Fibroblast of skin of right biceps (primary cell): ENCODE measurements at places on chromosomes 6 and 20.

DNA sequence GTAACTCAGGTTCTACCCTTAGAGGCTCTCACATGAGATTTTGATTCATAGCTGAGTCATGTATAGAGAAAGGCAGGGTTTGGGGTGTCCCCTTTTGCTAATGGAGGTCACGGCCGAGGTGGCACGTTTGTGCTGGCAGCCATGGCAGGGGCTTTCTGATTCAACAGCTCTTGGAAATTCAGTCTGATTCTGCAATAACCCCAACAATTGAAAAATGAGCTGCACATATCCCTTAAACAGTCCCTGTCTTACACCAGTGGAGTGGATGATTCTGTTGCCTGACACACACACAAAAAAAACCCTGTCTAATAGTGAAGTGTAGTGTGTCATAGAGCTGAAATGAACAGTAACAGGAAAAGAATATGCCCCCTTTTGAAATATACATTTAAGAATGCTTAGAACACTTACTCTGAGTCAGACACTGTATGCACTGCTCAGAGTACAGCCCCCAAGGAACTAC, 40.4 kb upstream of the ARG1 start:
- no peak for DNase-seq

- DNase-seq = no peak
Observed at GRCh38 chr6:42987533-42988451, 3.4 kb downstream of the PPP2R5D start.

GRCh38 chr6:85641522-85641896, 1.2 kb downstream of the SYNCRIP start:
- peak; percentile 10 for DNase-seq

DNA sequence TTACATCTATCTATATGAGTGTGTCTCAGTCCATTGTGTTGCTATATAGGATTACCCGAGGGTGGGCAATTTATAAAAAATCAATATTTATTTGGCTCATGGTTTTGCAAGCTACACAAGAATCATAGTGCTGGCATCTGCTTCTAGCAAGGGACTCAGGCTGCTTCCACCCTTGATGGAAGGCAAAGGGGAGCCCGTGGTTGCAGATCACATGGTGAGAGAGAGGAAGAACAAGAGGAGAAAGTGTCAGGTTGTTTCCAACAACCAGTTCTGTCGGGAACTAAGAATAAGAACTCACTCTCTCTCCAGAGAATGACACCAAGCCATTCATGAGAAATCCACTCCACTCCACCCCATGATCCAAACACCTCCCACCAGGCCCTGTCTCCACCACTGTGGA, 48.2 kb upstream of the TENT5A start:
- no peak for DNase-seq

DNA sequence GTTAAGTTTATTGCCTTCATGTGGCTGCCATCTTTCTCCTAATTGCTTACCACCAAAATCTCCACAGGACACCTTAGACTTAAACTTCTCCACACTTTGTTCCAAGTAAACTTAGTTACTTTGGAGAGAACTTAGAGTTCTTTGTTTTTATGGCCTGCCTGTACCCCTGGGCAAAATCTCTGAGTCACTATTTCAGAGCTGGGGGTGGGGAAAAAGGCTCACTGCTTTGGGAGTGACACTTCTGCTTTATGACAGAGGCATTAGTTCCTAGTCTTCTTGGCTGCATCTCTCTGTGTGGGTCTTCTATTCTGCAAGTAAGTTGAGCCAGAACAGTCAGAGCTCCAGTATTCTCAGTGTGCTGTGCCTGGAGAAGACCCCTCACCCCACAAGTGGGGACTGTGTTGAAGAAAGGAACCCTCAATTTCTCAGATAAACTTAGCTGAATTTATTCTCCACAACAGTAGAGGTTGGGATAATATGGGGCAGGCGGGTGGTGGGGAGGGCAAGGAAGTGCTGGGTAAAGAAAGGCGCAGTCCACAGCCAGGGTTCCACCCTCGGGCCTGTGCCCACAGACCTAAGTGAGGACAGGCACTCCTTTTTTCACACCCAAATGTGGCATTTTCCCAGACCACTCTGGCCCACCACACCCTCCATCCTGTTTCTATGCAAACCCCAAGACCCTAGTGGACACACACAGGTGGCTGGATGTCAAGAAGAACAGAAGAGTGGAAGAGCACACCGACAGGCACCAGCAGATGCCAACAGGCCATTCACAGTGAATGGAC, 636.6 kb upstream of the MAN1A1 start:
- no peak for DNase-seq

DNA sequence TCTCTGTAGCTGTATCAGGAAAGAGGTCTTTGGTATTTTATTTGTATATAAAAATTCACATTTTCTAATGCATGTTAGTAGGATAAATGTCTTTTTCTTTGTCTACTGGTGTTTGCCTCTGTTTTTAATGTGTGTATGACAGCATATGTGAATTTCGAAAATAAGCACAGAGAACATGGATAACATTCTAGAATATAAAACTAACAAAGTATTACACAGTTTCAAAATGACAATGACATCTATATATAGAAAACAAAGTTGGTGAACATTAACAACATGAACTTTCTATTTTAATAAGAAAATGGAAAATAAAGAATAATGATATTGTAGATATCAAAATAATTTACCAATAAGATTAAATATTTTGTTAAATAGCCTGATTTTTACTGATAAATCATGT, 608.0 kb downstream of the COL12A1 start:
- DNase-seq = no peak

DNA sequence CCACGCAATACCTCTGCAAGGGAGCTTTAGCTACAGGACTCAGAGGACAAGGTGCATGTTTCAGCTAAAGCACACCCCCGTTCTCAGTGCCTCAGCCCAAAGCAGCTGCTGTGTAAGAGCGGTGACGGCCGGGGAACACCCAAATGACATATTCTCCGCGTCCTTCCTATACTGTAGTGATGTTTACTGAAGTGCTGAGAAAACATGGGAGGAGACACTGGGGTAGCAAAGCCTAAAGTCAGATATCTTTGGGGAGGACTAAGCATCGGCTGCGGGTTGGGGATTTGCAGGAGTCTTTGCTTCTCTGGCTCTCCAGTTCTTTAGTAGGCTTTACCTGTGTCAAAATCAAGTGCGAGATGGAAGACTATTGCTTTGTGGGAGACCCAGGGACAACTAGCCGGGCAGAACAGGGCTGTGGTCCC, 1.7 kb downstream of the SLC22A23 start:
- no peak for DNase-seq

DNA sequence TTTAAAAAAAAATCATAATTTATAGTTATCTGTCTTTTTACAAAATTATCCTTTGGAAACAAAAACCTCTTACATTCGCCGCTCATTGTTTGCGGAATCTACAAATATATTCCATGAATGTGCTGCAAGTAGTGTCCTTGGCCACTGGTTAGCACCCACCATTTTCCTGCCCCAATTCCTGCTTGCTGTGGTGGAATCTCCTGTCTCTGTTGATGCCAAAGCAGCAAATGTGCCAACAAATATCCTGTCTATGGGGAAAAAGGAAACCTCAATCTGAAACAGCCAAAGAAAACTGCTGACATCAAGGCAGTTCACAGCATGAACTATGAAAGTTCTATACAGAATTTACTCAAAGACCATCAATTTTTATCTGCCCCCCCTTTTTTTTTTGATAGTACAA, 603.6 kb downstream of the COL12A1 start:
- no peak for DNase-seq
